ENCODE measurements at places on chromosomes 3 and 15. TPM values are rescaled to one million over a fixed set of nuclear protein-coding genes. Genes with fewer than 3 reads are reported as not detected.

LARP6 gene
- total RNA-seq, result not detected

TNFSF10 gene
- total RNA-seq, result 83.8 TPM

DNA sequence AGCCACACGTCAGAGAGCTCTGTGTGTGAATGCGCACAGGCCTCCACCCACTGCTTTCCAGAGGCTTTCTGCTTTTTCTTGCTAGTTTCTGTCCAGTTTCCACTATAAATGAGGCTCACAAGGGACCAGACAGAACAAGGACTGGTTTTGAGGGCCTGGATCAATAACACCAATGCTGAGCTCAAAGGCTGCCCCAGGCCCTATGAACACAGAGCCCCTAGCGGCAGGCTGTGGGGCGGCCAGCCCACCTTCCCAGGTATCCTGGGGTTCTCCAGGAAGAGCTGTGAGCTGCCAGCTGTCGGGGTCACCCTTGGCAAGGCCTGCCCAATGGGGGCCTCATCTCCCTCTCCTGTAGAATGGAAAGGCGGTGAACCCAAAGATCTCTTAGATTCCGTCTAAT is 2.2 kb upstream of the ITIH3 start:
- H3K27me3 ChIP-seq, result no peaks in the 10 kb centered on the region
- no peaks in the 10 kb centered on the region for H3K36me3 ChIP-seq
- no peak overlapping the region for H3K4me3 ChIP-seq
- no peaks in the 10 kb centered on the region for H3K4me1 ChIP-seq
- no peak for DNase-seq

DNA sequence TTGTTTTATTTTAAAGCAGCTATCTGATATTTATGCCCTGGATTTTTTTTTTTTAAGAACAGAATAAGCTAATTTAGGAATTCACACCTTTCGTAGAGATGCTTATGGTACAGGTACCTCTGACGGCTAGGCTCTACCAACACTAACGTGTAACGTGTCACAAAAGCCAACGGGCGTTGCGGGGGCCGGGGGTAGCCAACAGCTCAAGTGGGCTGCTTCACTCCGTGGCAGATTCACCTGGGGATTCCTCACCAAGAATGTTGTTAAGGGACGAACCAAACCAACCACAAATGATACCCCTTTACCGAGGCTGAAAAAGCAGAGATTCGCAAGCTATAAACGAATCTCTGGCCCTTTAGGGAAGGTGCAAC is 1.0 kb downstream of the TMCC1 start:
- H3K4me3 ChIP-seq, result peak overlapping the region; percentile 83
- no peaks in the 10 kb centered on the region for H3K27me3 ChIP-seq
- H3K27ac ChIP-seq, result peak overlapping the region; percentile 93
- H3K36me3 ChIP-seq, result peaks cover 10% of the 10 kb centered on the region
- H3K4me1 ChIP-seq, result peaks cover 37% of the 10 kb centered on the region

- DNase-seq, result no peak
- H3K4me1 ChIP-seq, result peaks cover 3% of the 10 kb centered on the region
These were observed 56.9 kb upstream of the CGNL1 start for GRCh38 chr15:57319226-57319918.

DNA sequence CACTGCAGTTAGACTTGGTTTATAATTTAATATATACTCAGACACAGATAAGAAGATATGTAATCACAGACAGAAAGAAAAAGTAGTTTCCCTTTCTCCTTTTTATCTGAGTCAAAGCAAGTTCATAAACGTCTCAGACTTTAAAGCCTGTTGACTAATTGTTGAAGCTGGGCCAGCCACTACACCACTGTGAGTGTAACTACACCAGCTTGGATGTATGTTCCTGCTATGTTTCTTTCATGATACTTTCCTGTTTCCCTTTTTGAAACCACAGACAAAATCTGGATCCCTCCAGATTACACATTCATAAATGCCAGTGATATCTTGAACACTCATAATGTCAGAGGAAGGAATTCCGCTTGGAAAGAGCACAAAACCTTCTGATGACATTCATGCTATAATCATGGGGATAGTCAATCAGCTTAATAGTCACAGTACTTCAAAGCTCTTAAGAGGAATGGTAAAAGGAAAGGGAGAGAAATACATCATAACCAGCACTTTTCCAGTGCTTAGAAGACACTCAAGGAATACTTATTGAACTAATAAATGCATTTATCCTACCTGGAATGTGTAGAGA is 32.0 kb downstream of the KCNMB2 start:
- no peak for DNase-seq
- no peaks in the 10 kb centered on the region for H3K27me3 ChIP-seq
- no peak overlapping the region for H3K4me3 ChIP-seq
- no peaks in the 10 kb centered on the region for H3K4me1 ChIP-seq

- peaks cover 8% of the 10 kb centered on the region for H3K4me1 ChIP-seq
- peaks cover 2% of the 10 kb centered on the region for H3K27me3 ChIP-seq
- H3K27ac ChIP-seq, result no peak overlapping the region
These were observed 46.8 kb downstream of the MGLL start for GRCh38 chr3:127775398-127776109.

Measured in activated CD4-positive, alpha-beta T cell treated with anti-CD3 and anti-CD28 coated beads, Interleukin-2, amount 10 ng/mL, durations not matched to agents 7 days and 5 days (primary cell).